ENCODE measurements at places on chromosomes 5 and 9. TPM values are rescaled to one million over a fixed set of nuclear protein-coding genes. Genes with fewer than 3 reads are reported as not detected.

The MARVELD2 gene
- total RNA-seq: 0.39 TPM

The CCDC152 gene
- 1.3 TPM for total RNA-seq

The WDR38 gene
- total RNA-seq: not detected

The ENTREP1 gene
- total RNA-seq: not detected

The SLC22A4 gene
- total RNA-seq: 1.5 TPM

Data from activated naive CD4-positive, alpha-beta T cell treated with anti-CD3 and anti-CD28 coated beads, Interleukin-2, amount 50 U/mL, for 72 hours (primary cell).